Stimulated activated CD4-positive, alpha-beta T cell treated with anti-CD3 and anti-CD28 coated beads, Interleukin-2, amount 100 ng/mL, for 4 hours (primary cell): ENCODE measurements at places on chromosomes 7 and 10.

DNA sequence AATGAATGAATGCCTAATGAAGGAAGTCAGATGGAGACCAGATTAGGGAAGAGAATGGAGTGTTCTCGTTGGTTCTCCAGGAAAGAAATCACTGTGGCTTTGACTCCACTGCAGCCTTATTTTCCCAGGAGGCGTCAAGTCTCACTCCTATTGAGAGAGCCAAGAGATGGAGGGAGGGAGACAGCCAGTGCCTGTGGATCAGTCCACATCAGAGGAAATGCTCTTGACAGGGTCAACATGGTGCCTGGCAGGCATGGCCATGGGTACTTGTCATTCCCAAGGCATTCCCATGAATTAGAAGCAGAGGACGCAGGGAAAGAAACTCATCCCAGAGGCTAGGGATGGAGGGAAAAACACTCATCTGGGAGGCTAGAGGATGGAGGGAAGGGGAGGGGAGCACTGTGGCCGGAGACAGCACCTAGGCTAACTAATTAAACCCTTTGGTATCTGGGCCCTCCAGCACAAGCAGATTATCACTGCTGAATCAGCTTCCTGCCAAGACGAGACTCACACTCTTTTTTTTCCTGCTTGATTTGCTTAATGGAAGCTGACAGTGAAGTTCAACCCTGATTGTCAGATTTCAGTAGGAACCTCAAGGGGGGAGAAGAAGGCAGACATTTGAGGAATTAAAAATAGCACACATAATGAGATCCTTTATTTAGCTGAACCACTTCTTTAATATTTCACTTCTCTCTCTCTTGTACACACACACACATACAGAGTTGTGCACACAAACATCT, 1233.2 kb upstream of the AUTS2 start:
- DNase-seq, result no peak

GRCh38 chr10:97050205-97050745, 135.5 kb downstream of the SLIT1 start:
- DNase-seq, result no peak

GRCh38 chr7:65980478-65981250, 1.3 kb downstream of the GUSB start:
- no peak for DNase-seq

DNA sequence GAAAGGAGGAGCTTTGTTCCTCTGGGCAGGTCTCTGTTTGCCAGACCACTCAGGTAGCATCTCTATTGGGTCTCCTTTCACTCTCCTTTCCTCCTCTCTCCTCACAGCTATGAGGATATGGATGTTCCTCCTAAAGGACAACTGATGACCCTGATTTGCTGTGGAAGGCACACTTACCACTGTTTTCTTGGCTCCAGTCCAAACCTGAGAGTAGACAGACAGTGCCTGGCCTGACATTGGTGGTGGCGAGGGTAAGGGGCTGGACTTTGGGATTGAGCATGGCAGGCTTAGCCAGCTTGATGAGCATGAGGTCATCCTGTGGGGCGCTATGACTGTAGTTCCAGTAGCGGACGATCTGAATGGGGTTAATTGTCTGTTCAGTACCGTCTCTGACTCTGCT, 3.6 kb downstream of the PRSS37 start:
- DNase-seq, result no peak

DNA sequence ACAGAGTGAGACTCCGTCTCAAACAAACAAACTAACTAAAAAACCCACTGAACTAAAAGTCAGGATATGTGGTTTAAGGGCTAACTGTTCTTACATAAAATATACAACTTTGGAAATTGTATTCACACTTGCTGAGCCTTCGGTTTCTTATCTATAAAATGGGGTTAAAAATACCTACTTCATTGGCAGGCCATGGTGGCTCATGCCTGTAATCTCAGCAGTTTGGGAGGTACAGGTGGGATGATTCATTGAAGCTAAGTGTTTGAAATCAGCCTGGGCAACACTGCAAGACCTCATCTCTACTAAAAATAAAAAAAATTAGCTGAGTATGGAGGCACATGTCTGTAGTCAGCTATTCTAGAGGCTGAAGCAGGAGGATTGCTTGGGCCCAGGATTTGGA, 115.4 kb upstream of the KLF6 start:
- no peak for DNase-seq

GRCh38 chr10:124675261-124675660, 68.9 kb downstream of the FAM53B start:
- no peak for DNase-seq

GRCh38 chr7:134854816-134855215, 75.4 kb downstream of the CALD1 start:
- no peak for DNase-seq

DNA sequence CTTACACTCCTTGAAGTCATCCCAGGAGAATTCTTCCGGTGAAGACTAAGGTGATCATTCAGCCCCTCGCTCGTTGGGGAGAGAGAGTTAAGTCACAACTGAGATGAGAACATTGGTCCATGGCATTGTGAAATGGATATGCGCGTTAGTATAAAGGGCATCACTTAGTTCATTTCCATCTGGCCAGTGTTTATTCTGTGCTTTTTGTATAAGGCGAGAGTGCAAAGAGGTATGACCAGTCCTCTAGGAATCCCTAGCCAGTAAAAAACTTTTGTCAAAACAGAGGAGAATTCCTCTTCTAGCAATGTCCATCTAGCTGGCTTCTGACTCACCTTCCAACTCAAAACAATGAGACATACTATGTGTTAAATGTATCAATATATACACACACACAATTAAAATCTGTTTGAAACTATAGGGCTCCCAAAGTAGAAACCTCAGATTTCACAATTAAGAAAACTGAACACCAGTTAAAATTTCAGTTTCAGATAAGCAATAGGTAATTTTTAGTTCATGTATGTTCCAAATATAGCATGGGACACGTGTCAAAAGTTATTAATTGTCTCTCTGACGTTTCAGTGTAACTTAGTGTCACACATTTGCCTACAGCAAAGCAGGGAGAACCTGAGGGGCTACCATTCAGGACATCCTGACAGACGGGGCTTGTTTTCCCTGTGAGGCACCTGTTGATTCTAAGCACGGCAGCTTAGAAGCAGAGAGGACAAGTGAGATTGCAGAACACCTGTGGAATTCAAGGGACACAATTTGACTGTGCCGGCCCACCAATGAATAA, 158.9 kb downstream of the KLF6 start:
- no peak for DNase-seq

- DNase-seq, result no peak
These were observed 19.3 kb upstream of the SLIT1 start for GRCh38 chr10:97204826-97205679.

- DNase-seq, result no peak
These were observed 17.2 kb upstream of the TPST1 start for GRCh38 chr7:66187905-66188304.

DNA sequence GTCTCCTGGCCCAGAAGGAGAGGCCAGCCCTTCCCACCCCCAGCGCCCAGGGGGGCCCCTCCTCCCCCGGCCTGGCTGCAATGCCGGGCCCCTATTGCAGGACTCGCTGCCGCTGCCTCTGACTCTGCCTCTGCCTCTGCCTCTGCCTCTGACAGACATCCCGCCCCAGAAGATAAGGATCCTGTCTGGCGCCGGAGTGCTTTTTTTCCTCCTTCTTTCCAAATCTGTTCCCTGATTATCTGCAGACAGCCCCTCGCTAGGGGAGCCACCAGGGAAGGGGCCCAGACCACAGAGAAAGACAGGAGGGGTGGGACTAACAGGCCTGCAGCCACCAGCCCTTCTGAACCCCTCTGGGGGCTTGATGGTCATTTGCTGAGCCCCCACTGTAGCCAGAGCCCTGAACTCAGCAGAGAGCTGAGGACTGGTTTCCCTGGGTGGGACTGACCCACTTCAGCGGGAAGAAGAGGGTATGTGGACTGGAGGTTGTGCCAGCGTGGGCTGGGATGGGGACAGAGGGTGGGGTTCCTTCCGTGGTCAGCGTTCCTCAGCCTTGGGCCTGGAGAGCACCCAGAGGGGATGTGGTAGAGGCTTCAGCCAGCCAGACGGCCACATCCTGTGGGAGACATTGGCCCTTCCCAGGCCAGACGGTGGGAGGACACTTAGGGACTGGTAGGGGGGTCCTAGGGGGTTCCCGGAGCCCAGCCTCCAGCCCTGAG, 22.8 kb downstream of the UNC5B start:
- DNase-seq, result no peak

GRCh38 chr7:142438923-142439515, 181.2 kb upstream of the PRSS58 start:
- no peak for DNase-seq

- DNase-seq, result no peak
These were observed 697.6 kb downstream of the KCNMA1 start for GRCh38 chr10:76939933-76940468.

- DNase-seq, result no peak
These were observed 19.0 kb upstream of the ST8SIA6 start for GRCh38 chr10:17473228-17473950.

DNA sequence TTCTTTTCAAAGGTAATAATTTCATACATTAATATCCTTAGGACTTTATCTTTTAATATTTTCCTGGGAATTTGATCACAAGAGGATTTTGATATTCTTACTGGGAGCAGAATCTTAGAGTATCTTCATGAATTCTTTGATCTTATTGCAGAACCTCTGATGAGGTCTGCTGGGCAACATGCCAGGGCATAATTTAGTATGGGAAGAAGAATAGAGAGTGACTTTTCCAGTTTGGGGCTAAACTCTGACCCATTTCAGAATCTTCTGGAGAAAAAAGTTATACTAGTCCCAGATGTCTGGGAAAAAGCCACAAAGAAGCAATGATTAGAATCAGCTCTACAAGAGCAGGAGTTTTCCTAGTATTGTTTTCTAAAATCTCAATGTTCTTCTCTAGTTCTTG, 28.0 kb upstream of the RSU1 start:
- no peak for DNase-seq

GRCh38 chr10:97584060-97584797, at the start of gene HOGA1:
TSS of gene HOGA1 (plus strand) at chr10:97584389. CDS start at chr10:97584704, 315 bp downstream.
- DNase-seq, result no peak

DNA sequence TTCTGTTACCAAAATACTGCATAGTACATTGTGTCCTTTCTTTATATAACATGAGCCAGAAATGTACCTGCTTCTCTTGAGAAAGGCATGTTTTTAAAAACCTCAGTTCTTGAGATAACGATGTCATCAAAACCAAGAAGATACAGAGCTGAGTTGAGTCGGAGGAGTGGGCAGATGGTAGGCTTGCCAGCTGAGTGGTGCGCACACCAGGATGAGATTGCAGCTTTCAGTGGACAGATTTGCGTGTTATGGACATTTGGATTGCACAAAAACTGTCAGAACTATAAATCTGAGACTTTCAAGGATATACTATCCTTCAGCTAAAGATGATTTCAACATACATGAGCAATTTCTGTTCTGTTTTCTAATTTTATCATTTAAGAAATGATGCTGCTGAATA, 25.0 kb downstream of the PRKAR2B start:
- no peak for DNase-seq

DNA sequence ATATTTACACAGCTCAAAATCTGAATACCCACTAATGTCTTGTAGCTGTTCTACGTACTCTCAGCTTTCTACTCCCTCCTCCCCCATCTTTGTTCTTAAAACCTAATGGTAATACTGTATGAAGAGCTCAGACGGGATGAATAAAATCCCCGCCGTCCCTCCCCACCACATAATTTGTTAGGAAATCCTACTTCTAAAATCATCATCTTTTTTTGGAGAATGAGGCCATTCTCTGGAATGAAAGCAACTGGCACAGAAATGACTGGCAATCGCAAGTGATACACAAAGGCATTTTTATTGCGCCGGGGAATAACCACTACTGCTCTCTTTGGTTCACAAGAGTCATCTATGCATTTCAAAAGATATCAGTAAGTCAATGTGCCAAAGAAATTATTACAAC, 27.3 kb downstream of the SLC35B4 start:
- DNase-seq, result no peak

DNA sequence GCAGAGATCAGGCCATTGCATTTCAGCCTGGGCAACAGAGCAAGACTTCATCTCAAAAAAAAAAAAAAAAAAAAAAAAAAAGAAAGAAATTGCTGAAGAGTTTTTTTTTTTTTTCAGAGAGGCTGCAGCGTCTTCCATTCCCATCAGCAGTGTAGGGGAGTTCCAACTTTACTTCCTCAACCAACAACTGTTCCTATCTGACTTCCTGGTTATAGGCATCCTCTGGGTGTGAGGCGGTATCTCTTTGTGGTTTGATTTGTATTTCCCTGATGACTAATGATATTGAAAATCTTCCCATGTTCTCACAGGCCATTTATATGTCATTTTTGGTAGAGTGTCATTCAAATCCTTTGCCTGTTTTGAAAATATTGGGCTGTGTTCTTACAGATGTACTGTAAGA, 40.2 kb downstream of the PRTFDC1 start:
- no peak for DNase-seq

- DNase-seq, result peak; percentile 63
These were observed 2.3 kb downstream of the HKDC1 start for GRCh38 chr10:69222157-69223027.

DNA sequence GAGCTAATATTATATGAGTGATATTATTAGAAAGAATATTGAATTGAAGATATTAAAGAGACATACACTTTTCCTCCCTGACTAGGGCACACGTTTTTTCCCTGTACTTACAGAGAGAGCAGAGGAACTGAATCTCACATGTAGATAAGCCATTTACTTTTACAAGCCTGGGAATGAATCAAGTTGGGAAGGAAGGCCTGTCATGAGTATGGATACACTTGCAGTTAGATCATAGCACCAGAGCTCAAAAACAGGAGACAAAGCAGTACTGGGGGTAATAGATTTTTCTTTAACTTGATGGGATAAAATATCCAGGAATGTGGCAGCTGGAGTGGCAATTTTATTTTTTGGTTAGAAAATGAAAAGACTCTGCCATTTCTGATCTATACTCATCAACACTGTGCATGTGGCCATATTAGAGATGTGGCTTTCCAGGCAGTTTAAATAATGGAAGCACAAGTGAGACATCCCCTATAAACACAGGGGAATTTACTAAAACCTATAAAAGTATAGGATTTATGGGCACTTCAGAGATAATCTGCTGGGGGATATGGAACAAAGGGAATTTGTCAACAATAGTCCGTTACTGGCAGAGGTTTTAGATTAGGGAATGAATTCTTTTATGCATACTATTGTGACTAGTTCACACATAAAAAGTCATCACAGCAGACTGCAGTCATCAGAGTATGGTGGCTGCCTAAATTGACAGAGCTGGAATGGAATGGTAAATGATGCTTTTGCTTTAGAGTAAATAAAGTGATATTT, 657.7 kb upstream of the MBL2 start:
- DNase-seq, result no peak
